ENCODE measurements at places on chromosomes 5 and 9. TPM values are rescaled to one million over a fixed set of nuclear protein-coding genes. Genes with fewer than 3 reads are reported as not detected.
A peak's percentile ranks its signal among the peaks of the same experiment; 100 is the strongest.

DNA sequence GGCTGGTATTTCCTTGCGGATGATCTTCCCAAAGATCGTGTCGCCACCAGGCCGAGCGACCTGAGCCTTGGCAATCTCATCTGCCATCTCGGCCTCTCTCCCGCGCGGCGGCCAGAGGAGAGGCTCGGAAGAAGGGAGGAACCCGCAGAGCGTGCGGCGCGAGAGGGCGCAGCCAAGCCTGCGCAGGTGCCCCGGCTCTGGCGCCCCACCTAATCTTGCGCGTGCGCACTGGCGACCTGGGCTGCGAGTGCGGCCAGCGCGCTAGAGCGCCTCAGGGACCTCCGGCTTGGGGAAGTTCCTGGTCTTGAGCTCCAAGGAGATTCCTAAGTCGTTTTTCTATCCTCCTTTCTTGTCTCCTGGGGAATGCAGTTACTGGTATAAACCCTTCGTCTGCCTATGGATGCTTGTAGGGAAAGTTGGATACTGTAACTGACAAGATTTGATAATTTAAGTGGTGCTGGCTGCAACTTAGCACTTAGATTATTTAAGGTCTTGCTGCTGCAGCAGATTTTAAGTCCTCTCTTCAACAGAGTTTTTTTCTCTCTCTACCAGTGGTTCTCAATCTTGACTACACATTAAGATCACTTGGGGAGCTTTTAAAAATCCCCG, at the start of gene HINT1:
HINT1 (minus strand) TSS at position 138 of the 609 bp plus-strand sequence; CDS start at position 87, 51 bp downstream.
- H3K27me3 ChIP-seq, result no peaks in the 10 kb centered on the region
- peak within 1 kb of the TSS; percentile 99 for H3K27ac ChIP-seq
- peaks cover 18% of the 10 kb centered on the region for H3K36me3 ChIP-seq
- H3K4me3 ChIP-seq, result peak within 1 kb of the TSS; percentile 99
- DNase-seq, result peak; percentile 87

DNA sequence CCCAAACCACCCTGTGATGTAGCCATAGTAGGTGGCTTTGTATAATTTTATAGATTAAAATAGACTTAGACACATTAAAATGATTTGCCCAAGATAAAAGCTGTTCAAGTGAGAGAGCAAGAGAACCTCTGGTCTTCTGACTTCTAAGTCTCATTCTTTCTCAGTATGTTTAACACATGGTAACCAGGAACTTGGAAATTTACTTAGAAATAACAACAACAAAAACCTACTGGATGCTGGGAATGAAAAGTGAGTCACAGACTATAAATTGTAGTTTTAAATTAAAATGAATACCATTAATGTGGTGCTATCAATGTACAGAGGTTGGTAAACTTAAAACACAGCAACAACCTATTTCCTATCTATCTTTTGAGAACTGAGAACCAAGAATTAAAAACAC, 30.4 kb downstream of the HMGCR start:
- no peak overlapping the region for H3K27ac ChIP-seq
- H3K4me1 ChIP-seq, result peaks cover 7% of the 10 kb centered on the region
- H3K27me3 ChIP-seq, result no peaks in the 10 kb centered on the region
- no peak for DNase-seq
- no peak overlapping the region for H3K4me3 ChIP-seq
- peaks cover 3% of the 10 kb centered on the region for H3K36me3 ChIP-seq

- no peaks in the 10 kb centered on the region for H3K4me1 ChIP-seq
- no peaks in the 10 kb centered on the region for H3K36me3 ChIP-seq
- H3K4me3 ChIP-seq, result no peak overlapping the region
- peaks cover 13% of the 10 kb centered on the region for H3K27me3 ChIP-seq
These were observed 3.9 kb downstream of the LCN8 start for GRCh38 chr9:136754059-136754572.

Gene HARS1
- total RNA-seq, result 92.7 TPM

Gene GGTA1
- not detected for total RNA-seq

Data from neural crest cell (in vitro differentiated cells).